AG08395 (cell line): ENCODE measurements at places on chromosomes 13 and 19.

DNA sequence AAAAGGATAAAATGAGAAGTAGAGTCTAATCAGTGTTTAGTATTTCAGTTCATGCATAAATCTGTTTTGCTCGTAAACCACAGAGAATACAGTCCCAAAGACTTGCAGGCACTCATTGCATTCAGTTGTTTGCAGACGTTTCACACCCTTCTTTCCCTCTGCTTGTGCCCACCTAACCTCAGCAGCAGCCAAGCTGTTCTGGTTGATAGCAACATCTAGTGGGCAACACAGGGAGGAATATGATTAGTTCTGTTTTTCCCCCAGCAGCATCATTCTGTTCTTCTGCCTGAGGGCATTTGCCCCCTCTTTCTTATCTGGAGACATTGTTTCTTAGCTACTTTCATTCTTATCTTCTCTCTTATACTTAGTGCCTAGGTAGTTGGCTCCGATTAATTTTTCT is 135.6 kb downstream of the PAN3 start:
- DNase-seq: no peak

DNA sequence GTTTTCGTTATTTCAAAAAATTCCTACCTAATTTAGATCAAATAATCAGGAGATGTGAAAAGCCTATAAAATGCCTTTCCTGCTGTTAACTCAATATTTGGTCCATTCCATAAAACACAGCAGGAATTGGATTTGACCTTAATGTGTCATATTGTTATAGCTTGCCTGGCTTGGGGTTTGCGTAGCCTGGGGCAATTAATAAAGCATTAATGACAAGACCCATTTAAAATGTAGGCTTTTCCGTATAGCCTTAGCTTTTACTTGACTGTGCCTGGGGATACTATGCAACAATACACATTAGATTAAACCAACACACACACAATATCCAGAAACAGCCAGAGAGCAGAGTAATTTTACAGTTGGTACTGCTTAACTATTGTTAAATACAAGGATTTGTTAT is 117.2 kb upstream of the MAB21L1 start:
- no peak for DNase-seq

GRCh38 chr19:19597809-19598306 is 20.6 kb downstream of the PBX4 start:
- DNase-seq: no peak

- peak; percentile 81 for DNase-seq
Measured at GRCh38 chr19:13181747-13182388, 31.7 kb downstream of the IER2 start.

DNA sequence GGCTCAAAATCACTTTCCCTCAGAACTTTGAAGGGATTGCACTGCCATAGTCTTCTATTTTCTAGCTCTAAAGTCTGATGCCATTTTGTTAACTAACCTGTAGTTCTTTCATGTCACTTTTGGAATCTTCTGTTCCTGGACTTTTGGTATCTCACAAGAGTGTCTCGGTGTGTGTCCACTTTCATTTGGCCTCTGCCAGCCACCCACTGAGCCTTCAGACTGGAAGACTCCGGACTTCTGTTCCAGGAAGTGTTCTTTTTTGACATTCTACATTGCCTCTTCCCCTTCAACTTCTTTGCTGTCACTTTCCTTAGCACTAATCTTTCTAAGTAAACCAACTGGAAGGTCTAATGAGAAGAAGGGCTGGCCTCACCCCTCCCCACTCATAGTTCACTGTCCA is 25.0 kb upstream of the LAMP1 start:
- no peak for DNase-seq

DNA sequence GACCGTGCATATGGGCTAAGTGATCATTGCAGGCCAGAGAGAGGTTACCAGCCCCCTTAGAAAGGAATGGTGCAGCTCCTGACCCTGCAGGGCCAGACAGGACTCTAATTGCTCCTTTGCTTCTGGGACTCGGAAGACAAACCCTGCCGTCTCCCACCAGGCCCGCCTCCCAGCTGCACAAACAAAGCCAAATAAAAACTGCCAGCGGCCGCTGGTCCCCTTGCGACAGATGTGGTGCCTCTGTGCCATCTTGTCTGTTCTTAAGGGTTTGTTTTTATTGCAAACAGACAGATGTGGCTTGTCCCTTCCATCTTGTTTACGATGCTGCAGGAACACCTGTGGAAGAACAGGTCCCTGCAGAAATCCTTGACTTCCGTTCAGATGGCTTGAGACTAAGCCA is 434.4 kb upstream of the TSHZ3 start:
- DNase-seq: no peak

DNA sequence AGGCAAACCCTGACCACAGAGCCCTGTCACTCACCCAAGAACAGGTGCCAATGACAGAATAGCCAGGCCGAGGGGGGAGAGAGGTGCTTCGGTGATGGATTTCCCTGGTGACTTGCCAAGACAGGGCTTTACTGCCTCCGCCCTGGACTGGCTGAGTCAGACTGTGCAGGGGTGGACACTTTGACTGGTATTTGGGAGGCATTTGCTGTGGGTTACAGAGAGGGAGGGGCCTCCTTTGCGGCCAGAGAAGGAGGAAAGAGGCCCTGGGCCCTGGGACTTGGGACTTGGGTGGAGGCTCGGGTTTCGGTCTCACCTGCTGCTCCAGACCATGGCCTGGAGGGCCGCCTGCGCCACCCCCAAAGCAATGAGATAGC is 4.6 kb upstream of the EPS8L1 start:
- DNase-seq: peak; percentile 74

GRCh38 chr13:99028890-99029289 is 51.0 kb upstream of the DOCK9 start:
- DNase-seq: no peak

GRCh38 chr19:7860714-7861618 is 13.2 kb downstream of the PRR36 start:
- no peak for DNase-seq

DNA sequence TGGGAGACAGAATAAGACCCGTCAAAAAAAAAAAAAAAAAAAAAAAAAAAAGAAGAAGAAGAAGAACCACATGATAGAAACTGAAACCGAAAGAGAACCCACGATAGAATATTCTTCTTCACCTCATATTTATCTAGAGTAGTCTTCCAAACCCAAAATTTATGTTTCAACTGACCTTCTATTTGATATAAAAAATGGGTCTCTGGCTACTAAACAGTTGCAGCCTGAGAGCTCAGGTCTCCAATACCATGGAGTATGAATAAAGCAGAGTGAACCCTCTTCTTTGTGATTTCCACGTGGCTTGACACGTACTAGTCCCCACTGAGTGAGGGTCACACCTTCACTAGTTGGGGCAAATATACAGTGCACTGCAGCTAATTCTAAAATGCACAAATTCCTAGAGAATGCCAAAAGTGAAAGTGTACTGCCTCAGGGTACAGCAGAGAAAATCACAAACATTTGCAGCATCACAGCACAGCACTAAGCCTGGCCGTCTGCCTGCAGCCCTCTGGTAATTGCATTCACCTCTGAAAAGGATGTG is 30.8 kb upstream of the RFC3 start:
- DNase-seq: no peak

DNA sequence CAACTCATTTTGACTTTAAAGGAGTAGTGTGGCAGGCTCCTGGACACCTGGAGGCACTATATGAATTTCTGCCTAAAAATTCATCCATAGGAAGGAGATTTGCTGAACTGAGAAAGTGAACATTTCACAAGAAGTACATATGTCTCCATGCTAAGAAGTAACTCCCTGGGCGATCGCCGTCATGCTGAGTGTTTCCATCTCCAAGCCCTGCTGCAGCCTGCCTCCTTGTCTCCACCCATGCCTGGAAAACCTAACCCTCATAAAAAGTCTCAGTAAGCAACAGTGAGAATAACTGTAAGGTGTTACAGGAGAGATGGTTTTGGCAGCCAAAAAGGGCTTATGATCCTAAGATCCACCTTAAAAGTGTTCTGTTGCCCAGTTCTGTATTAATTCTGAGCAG is 251.3 kb downstream of the SHISA2 start:
- no peak for DNase-seq

GRCh38 chr19:16472992-16473391 is 1.2 kb upstream of the EPS15L1 start:
- no peak for DNase-seq

GRCh38 chr19:45863840-45864628 is at the start of gene FOXA3:
Gene FOXA3 (plus strand): TSS chr19:45864326. CDS start chr19:45864457, 131 bp downstream.
- DNase-seq: peak; percentile 54

DNA sequence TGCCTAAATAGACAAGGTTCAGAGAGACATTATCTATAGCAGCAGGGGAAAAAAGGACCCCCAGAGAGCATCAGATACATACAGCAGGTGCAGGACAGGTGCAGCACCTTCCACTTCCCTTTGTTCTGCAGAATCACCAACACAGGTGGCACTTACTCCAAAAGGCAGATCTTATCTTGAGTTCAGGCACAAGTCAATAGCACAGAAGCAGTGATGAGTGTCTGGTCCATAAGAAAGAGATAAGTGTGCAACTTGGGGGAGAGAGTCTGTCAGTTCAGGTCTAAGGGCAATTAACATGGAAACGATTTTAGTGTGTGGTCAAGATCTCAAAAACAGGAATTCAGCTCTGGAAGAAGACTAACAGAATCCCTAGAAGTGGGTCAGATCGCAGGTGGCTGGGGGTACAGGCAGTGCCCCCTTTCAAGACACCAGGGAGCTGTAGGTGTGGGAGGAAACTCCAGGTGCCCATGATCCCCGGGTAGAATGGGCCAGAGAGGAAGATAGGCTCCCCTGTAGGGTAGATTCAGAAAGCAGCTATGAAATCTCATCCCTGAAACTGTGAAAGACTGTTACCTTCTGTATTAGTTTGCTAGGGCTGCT is 40.6 kb downstream of the TNFSF11 start:
- DNase-seq: no peak

DNA sequence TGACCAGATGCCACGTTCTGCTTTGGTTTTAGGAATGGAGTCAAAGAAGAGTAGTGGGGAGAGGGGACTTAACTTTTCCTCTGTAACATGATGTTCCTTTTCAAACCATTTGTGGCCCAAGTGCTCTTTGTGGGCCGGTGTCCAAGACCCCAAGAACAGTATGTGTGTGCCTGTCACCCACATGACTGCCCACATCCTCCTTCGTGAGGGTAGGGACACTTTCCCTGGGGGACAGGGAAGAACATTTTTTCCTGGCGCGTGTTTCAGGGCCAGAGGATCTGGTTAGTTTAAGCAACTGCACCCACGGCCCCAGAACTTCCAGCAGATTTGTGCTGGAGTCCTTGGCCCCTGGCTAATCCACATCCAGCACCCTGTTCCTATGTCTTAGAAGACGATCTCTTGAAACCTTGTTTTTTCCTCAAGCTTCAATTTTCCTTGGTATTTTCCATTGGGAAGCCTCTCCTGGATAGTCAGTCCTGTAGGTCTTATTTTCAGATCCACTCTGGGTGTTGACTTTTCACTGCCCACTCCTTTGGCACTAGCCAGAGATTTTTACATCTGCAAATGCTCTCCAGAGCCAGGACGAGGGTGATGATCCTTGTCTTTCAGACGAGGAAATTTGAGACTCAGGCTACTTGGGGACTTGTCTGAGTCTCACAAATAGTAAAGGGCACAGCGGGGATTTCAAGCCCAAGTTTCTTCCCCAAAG is 10.8 kb upstream of the CCDC97 start:
- no peak for DNase-seq

- no peak for DNase-seq
Measured at GRCh38 chr13:64283926-64284325, 2868.3 kb upstream of the PCDH20 start.
